ENCODE measurements at places on chromosomes 2 and 18.

GRCh38 chr2:4551691-4552474 is 848.5 kb downstream of the DCDC2C start:
- DNase-seq, result no peak

- no peak for DNase-seq
Observed at GRCh38 chr18:59087391-59087790, 52.3 kb upstream of the SEC11C start.

DNA sequence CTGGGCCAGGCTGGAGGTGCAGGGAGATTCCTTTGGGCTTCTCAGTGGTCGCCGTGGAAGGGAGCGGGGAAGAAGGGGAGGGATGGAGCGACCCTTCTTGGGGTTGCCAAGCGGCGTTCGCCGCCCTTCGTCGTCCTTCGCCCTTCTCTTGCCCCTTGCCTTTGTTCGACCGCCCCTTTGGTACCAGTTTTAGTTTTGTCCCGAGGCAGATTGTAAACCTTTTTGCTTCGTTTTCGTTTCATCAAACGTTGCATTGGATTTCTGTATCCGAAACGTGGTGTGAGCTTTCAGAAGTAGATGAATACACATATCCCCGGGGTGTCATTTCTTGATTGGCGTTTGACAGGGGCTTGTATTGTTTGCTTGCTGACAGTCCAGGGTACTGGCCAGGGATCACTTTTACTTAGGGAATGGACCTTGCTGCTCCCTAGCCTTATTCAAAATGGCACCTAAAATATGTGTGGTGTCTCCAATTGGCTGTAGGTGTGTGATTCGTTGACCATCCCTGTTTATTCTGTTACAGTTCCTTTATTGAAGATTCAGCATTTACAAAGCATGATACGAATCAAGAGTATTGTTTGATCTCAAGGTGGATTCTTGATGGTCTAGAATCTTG is 788 bp downstream of the USP14 start:
- DNase-seq, result no peak

- DNase-seq, result no peak
Observed at GRCh38 chr2:102615620-102616436, 3.5 kb upstream of the SLC9A2 start.

DNA sequence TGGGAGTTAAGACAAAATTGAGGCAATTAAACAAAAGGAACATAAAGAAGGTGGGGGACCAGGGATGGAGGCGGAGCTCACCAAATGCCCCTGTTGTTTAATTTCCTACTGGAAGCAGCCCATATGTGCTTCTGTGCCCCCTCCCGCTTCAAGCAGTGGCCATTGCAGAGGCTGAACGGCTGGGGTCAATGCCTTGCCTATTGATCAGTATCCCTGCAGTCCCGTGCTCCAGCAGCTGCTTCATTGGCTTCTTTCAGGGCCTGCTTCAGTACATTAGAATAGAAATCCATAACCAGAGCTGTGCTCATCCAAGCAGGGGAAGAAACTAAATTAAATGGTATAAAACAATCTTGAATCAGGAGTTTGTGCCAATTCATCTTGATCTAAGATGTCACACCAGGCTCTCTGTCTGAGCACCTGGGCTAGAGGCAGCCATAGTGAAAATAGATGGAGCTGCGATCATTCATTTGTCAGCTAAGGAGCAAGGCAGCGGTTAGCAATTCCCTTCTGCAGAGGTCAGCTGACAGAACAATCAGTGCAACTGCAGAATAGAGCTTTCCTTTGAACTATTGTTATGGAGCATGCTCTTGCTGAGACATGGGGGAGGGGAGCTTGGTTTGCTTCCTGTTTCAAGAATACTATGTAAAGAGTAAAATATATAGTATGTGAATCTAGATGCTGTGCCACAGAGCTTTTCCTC is 222.4 kb downstream of the WDR7 start:
- no peak for DNase-seq

GRCh38 chr2:220001751-220002150 is 374.3 kb downstream of the SLC4A3 start:
- no peak for DNase-seq

- DNase-seq, result no peak
Observed at GRCh38 chr2:221997100-221997499, 301.7 kb downstream of the PAX3 start.

GRCh38 chr2:196703695-196704094 is 64.2 kb downstream of the CCDC150 start:
- no peak for DNase-seq

GRCh38 chr18:25136416-25137196 is 215.4 kb downstream of the ZNF521 start:
- no peak for DNase-seq

DNA sequence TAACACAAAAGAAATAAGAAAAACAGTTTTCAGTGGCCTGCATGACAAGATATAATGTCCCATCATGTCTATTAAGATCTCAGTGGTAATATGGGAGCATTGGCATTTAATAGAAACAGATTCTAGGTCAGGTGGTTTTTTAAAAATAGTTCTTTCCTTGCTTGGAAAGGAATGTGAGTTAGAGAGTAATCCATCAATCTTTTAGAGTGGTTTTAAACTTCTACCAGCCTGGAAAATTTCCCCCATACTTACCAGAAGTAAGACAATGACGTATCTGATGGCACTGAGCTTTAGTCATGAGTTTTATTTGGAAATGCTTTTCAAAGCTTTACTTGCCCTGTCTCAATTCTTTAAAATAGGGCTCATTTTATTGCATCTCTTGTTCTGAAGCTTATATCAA is 441.7 kb upstream of the SMIM21 start:
- DNase-seq, result no peak

- no peak for DNase-seq
Observed at GRCh38 chr2:190636361-190636760, 12.5 kb upstream of the NAB1 start.

- no peak for DNase-seq
Observed at GRCh38 chr2:118834440-118834810, 13.0 kb downstream of the EN1 start.

- no peak for DNase-seq
Observed at GRCh38 chr18:25834061-25834460, 256.4 kb downstream of the SS18 start.

- DNase-seq, result no peak
Observed at GRCh38 chr2:5287558-5288334, 404.4 kb upstream of the SOX11 start.

DNA sequence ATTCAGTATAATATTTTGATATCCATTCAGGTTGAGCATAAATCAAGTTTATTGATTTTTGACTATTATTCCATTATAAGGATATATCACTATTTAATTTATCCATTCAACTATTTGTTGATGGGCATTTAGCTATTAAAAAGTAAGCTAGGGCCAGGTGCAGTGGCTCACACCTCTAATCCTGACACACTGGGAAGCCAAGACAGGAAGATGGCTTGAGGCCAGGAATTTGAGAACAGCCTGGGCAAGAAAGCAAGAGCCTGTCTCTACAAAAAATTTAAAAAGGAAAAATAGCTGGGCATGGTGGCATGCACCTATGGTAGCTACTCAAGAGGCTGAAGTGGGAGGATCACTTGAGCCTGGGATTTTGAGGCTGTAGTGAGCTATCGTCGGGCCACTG is 183.5 kb downstream of the HNMT start:
- DNase-seq, result no peak

- DNase-seq, result no peak
Observed at GRCh38 chr2:29817801-29818680, 103.3 kb downstream of the ALK start.

GRCh38 chr2:56185582-56186046 is 1.8 kb downstream of the CCDC85A start:
- DNase-seq, result no peak

DNA sequence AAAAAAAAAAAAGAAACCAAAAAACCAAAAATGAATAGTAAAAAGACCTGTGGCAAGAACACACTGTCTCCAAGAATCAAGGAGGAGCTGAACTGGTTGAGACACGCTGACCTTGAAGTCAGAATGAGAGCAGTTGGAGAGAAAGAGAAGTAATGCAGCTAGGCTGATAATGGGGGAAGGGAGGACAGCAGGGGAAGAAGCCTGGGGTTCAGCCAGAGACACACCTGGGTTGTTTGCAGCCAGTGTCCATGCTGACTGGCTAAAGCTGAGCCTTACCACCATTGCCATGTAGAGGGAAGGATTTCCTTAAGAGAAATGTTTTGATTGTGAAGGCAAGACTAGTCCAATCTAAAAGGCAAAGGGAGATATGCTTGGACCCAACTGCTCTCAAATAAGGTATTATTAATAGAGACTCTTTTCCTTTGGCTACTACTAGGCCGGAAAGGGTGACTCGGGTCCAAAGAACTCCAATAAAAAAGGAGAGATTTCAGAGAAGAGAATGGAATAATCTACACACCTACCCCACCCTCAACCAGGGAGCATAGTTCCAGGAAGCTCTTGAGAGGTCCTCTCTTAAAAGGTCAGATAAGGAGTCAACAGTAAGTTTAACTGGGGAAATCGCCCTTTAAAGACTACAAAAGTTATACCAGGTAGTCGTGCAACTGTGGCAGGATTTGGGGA is 25.2 kb upstream of the REL start:
- DNase-seq, result no peak

DNA sequence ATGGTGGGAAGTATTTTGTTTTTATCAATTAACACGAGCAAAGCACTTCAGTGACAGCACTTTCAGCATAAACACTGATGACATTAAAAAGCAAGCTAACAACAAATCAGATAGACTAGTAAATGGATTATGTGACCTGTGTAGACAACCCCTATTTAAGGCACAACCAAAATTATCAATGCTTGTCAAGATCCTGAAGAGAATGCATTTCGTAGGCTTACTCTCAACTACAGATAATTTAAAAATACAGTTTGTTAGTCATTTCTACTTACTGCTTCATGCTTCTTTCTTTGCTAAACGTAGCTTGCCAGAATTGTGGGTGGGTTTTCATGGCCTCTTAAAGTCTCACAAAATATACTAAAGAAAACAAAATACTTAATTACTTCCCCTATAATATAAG is 3.4 kb downstream of the CSRNP3 start:
- no peak for DNase-seq

DNA sequence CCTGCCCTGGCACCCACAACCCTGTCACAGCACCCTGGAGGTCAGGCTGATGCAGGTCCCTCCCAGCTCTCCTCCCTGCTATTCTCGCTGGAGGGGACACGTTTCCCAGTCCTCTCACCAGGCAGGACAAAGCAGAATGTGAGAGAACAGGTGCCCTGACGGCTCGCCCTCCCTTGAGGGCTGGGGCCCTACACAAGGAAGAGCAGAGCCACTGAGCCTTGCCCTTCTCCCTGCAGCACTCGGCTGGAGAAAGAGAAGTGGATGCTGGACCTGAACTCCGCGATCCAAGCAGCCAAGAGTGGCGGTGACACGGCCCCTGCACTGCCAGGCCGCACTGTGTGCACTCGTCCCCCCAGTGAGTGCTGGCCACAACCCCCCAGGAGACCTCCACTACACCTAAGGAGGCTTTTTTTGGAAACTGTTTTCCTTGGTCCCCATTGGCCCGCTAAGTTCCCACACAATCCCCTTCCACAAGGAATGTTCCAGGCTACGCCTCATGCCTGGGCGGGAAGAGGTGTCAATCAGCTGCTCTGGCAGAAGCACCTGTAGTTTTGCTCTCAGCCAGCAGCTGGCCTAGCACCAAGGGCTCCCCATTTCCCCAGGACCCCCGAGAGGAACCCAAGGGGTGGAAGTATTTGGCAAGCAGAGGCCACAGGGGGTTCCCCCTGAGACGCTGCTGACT is 17.4 kb downstream of the STK25 start:
- no peak for DNase-seq

- no peak for DNase-seq
Observed at GRCh38 chr2:85903849-85904248, 15.1 kb upstream of the ST3GAL5 start.

GRCh38 chr2:120423167-120423943 is 77.4 kb downstream of the INHBB start:
- no peak for DNase-seq

DNA sequence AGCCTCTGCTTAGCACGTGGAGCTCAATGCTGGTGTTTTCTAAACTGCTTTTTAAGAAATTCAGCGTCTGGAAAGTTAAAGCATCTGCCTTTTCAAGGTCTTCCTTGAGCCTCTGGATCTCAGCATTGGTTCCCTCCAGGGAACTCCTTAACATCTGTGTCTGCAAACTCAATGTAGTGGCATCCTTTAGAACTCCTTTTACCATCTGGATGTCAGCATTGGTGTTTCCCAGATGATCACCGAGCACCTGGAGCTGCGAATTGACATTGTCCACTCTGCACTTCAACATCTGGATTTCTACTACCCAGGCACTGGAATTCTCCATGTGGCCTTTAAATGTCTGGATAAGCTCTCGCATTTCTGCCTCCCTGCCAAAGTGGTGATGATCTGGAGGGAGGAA is 3.7 kb downstream of the CLEC4F start:
- no peak for DNase-seq

DNA sequence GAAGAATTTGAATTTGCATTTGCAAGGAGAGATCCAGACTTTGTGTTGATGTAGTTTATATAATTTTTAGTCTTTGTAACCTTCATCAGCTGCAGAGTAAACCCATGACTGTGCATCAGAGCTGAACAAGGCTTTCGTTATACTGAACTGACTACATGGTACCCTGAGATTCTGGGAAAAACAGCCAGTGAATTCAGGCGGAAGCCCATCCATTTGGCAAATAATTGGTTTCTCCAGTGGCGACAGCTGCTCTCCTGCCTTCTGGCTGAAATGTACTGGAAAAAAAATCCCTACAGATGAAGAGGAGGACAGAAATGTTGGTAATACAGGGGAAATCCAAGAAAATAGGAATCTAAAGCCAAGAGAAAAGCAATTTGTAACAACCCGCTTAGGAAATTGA is 657.5 kb upstream of the CDH7 start:
- no peak for DNase-seq

GRCh38 chr2:201966691-201967438 is 66.8 kb upstream of the FZD7 start:
- no peak for DNase-seq

GRCh38 chr2:224951723-224952481 is 90.4 kb downstream of the DOCK10 start:
- DNase-seq, result no peak

GRCh38 chr2:108594132-108594981 is 60.1 kb downstream of the LIMS1 start:
- no peak for DNase-seq

DNA sequence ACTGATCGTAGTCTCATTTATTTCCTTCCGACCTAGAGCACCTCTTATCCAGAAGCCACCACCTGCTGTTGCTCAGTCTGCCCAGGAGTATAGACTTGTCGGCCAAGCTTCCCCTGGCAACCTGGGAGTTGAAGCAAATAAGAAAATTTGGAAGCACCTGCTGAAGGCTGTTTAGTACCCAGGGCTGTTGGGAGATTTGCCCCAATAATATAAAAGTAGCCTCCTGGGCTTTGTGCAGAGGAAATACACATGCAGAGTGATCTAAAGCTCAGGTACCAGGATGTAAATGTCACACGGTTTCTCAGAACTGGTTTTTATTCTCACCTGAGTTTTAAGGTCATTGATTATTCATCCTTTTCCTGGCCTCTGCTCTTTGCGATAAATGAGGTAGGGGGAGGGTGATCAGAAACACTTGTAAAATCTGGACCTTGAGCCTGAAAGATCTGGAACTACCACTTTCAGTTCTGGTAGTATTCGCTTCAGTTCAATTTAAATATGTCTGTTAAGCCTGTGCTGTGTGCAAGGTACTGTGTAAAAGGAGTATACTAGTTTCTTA is 789 bp upstream of the COX7A2L start:
- DNase-seq, result no peak

- DNase-seq, result no peak
Observed at GRCh38 chr2:216683846-216684245, 11.5 kb downstream of the IGFBP5 start.

Measured in NCI-H187 (cell line).